ENCODE measurements at places on chromosomes 2 and 18.

DNA sequence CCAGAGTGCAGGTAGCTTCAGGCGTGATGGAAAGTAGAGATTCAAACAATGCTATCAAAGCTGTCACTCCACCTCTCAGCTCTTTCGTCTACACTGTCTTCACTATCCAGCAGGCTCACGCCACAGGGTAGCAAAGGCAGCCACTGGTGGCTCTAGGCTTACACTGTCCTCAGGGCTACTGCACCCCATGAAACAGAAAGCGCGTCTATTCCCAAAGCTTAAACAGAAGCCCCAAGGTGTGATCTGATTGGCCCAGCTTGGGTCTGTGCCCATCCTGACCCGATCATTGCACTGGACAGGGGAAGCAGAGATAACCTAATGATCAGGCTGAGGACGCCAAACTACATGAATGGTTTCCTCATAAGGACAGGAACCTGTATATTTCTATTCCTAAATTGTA is 100.1 kb downstream of the PDCL3 start:
- no peak for DNase-seq

- DNase-seq: peak; percentile 8
Measured at GRCh38 chr2:108607706-108608301, 73.5 kb downstream of the LIMS1 start.

DNA sequence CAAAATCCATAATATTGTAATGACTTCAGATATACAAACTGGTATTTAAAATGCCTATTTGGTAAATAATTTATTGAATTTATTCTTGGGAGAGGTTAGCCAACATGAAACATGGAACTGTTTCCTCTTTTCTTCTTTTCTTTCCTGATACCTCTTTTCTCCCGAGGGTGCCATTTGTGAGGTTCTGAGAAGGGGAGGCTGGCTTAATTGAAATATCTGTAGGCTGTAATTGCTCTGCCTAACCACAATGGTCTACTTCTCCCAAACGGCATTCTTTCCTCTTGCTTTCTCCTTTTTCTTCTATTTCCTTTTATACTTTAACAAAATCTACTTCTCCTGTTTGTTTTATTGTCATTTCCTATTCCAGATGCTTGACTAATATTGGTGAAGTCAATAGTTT is 114.9 kb downstream of the TCF4 start:
- no peak for DNase-seq

DNA sequence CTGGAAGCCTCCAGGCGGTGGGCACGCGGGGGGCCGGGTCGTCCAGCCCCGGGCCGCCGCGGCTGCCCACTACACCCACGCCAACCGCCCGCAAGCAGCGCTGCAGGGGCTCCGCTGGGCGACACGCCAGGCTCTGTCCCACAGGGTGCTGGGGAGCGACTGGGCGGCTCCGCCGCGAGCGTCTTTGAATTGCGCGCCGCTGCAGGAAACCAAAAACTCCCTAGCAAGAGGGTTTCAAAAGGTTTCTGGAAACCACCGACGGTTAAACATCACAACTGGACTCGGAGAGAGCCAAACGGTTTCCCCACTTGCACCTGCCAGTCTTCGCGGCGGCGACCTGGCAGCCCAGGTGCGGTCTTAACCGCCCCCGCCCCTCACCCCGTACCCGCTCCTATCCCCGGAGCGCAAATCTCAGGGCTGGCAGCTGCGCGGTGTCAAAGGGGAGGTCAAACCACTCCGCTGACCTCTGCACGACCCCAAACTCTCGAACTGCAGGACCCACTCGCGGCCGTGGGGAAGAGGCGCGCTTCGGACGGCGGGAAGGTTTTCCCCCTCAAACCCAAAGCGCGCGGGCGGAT is 1.0 kb downstream of the CXCR4 start:
- DNase-seq: no peak

DNA sequence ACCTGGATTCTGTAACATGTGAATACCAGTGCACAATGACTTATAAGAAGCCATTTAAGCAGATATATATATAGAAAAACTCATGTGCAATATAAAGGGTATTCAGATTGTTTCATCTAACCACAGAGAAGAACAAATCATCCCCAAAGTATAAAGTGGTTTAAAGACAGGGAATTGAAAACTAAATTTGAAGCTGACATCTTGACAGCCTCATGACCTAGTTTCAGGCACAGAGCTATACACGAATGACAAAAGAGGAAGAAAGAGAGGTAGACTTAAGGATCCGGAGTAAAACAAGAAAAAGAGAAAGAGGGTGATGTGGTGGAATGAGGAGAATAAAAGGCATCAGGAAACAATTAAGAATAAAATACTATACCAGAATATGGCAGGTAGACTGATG is 194.5 kb downstream of the EPHA4 start:
- DNase-seq: no peak

- no peak for DNase-seq
Measured at GRCh38 chr2:70615222-70615621, 61.6 kb upstream of the TGFA start.

GRCh38 chr18:48646976-48647375 is 108.1 kb downstream of the CTIF start:
- no peak for DNase-seq
